ENCODE measurements at places on chromosomes 2 and 18. TPM values are rescaled to one million over a fixed set of nuclear protein-coding genes. Genes with fewer than 3 reads are reported as not detected.
A peak's percentile ranks its signal among the peaks of the same experiment; 100 is the strongest.

The ANKRD30B gene
- 0.07 TPM for polyA plus RNA-seq

DNA sequence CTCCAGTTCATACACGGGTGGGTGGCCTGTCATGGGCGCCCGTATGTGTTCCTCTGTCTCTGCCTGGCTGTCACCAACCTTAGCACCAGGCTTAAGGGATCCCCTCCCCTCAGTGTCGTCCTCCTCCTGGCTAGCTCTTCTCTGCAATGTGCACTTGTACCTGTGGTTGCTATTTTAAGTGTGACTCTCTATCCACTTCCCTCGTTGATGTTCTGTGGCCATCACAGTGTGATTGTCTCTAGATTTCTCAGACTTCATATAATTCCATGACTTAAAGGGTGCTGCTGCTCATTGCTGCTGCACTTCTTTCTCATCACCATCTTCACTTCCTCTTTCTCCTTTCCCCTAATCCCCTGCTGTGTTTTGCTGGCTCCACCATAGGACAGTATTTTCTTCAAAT lies 143.4 kb downstream of the EML6 start:
- DNase-seq = no peak

The SPDYA gene
- polyA plus RNA-seq = 3.7 TPM

GRCh38 chr2:163045830-163046229 lies 207.3 kb upstream of the KCNH7 start:
- DNase-seq = no peak

DNA sequence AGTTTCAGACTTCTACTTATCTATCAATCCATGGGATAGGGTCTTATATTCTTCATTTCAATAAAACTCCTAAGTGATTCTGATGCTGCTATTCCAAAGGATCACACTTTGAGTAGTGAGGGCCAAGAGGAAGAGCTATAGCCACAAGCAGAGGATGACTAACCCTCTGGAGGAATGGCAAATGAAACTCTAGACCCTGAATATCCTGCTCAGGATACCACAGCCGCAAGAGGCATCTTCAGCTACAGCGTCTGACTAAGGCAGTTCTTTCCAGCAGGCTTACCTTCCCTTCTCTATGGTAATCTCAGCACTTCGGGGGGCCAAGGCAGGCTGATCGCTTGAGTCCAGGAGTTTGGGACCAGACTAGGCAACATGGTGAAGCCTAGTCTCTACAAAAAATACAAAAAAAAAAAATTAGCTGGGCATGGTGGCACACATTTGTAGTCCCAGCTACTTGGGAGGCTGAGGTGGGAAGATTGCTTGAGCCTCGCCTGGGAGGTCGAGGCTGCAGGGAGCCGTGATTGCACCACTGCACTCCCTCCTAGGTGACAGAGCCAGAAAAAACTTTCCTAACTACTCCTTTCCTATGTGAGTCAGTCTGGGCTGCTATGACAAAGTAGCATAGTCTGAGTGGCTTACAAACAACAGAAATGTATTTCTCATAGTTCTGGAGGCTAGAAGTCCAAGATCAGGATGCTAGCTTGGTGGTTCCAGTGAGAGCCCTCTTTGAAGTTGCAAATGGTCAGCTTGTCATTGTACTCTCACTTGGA lies 371.9 kb downstream of the IRS1 start:
- no peak for DNase-seq

- DNase-seq = no peak
These were observed 8.5 kb downstream of the ATP6V1B1 start for GRCh38 chr2:70944111-70944690.

The SCN9A gene
- 1.4 TPM for polyA plus RNA-seq

The GALNT14 gene
- 41.7 TPM for polyA plus RNA-seq

The DLGAP1 gene
- 5.0 TPM for polyA plus RNA-seq

DNA sequence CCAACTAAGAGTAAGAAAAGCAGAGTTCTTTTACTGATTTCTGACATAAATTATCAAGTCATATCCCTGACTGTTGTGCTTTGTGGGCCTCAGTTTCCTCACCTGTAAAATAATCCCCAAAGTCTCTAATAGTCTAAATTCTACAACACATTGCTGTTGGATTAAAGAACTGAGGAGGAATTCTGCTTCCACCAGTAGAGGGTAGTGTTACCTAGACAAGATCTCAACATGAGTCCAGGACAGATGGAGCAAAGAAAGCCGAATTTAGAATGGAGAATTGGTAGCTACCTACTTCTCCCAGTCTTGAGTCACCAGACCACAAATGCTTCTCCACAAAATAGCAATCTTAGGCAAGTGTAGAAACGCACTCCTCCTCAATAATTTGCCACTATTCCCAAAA lies 462.5 kb upstream of the FSHR start:
- DNase-seq = peak; percentile 11

The ZNF519 gene
- polyA plus RNA-seq = 10.3 TPM

The KLHL41 gene
- 1.6 TPM for polyA plus RNA-seq

- DNase-seq = no peak
These were observed 11.3 kb downstream of the MC5R start for GRCh38 chr18:13835202-13835601.

- no peak for DNase-seq
These were observed 156.3 kb downstream of the EML6 start for GRCh38 chr2:54879598-54880332.

The WIPF1 gene
- 27.8 TPM for polyA plus RNA-seq

The SALL3 gene
- polyA plus RNA-seq = 9.8 TPM

The COBLL1 gene
- polyA plus RNA-seq = 119 TPM

GRCh38 chr2:221377066-221377465 lies 195.0 kb downstream of the EPHA4 start:
- no peak for DNase-seq

DNA sequence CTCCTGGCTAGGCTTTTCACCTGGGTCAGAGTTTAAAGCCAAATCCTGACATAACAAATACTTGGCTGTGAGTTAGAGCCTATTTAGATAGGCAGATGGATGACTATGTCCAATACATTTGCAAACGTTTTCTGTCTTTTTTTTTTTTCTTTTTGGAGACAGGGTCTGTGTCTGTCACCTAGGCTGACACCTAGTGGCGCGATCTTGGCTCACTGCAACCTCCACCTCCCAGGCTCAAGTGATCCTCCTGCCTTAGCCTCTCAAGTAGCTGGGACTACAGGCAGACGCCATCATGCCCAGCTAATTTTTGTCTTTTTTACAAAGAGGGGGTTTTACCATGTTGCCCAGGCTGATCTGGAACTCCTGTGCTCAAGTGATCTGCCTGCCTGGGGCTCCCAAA lies 124.8 kb downstream of the DYM start:
- DNase-seq = no peak

GRCh38 chr2:168422584-168422983 lies 33.5 kb upstream of the CERS6 start:
- no peak for DNase-seq

The SCN2A gene
- polyA plus RNA-seq = 2.8 TPM

The LCT gene
- polyA plus RNA-seq = 0.04 TPM

- DNase-seq = peak; percentile 56
These were observed 97.9 kb upstream of the NOL4 start for GRCh38 chr18:34322365-34323289.

The SKOR2 gene
- polyA plus RNA-seq = 0.03 TPM

The MBD1 gene
- 78.8 TPM for polyA plus RNA-seq

GRCh38 chr2:101502095-101502494 lies 27.2 kb upstream of the RFX8 start:
- DNase-seq = no peak

- DNase-seq = no peak
These were observed 495 bp upstream of the GULP1 start for GRCh38 chr2:188291142-188291616.

The EFHD1 gene
- 77.2 TPM for polyA plus RNA-seq

The PRSS56 gene
- not detected for polyA plus RNA-seq

DNA sequence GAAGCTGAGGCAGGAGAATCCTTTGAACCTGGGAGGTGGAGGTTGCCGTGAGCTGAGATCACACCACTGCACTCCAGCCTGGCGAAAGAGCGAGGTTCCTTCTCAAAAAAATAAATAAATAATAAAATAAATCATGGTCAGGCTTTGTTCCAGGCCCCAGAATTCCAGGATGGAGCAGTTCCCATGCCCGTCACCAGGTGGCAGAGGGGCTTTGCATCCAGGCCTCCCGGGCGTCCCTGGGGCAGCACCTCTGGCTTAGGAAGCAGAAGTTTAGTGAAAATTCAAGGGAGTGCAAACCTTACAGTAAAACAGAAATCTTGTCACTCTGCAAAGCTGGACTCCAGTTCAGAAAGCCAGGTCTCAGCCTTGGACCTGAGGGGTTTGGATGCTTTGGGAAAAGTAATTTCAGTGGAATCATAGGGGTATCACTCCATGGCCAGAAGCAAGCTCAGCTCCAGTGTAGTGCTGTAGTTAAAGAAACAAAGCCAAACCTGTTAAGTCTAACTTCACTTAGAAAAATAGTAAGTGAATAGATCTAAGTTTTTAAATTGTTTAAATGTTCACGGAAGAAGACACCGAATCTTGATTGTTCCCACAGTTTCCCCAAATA lies 512.7 kb downstream of the CMPK2 start:
- peak; percentile 23 for DNase-seq

- no peak for DNase-seq
These were observed 102.3 kb downstream of the ADCYAP1 start for GRCh38 chr18:1006965-1007364.

DNA sequence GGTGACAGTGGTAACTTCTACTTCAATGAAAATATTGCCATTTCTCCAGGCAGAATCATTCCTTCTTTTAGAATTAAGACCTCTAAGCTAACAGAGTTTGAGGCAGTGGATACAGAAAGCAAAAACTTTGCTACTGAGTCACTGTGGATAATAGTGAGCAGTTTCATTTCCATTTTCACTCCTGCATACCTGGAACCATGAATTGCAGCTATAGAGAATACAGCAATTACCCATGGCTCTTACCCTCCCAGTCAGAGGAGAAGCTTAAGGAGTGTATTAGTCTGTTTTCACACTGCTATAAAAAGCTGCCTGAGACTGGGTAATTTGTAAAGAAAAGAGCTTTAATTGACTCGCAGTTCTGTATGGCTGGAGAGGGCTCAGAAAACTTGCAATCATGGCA lies 531.4 kb upstream of the CNTNAP5 start:
- no peak for DNase-seq

DNA sequence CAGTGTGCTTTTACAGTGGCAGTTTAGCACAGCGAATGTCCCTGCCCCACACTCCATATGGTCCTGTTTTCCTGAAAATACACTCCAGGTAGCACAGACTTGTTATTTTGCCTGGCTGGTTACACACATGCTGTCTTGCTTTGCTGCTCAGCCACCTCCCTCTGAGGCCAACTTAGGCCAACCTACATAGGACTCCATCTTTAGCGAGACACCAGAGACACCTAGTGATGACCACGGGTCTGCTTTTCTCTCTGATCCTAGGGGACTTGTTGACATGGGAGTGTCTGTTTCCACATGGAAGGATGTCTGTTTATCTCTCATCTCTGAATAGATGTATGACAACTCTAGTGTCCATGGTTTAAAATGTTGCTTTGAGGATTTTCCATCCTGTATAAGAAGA lies 43.3 kb downstream of the PLEKHB2 start:
- peak; percentile 20 for DNase-seq

GRCh38 chr2:220717283-220717682 lies 854.8 kb downstream of the EPHA4 start:
- DNase-seq = no peak

GRCh38 chr2:2581331-2582159 lies 250.5 kb upstream of the MYT1L start:
- DNase-seq = no peak

GRCh38 chr2:207422380-207422779 lies 107.4 kb upstream of the CREB1 start:
- DNase-seq = no peak

The MAL gene
- polyA plus RNA-seq = 306 TPM

The CRYGC gene
- polyA plus RNA-seq = not detected

- no peak for DNase-seq
These were observed 549.5 kb downstream of the EPHA4 start for GRCh38 chr2:221022554-221022953.

The SLC39A10 gene
- 100 TPM for polyA plus RNA-seq

- DNase-seq = no peak
These were observed 19.4 kb upstream of the TTC39C start for GRCh38 chr18:23995180-23995579.

DNA sequence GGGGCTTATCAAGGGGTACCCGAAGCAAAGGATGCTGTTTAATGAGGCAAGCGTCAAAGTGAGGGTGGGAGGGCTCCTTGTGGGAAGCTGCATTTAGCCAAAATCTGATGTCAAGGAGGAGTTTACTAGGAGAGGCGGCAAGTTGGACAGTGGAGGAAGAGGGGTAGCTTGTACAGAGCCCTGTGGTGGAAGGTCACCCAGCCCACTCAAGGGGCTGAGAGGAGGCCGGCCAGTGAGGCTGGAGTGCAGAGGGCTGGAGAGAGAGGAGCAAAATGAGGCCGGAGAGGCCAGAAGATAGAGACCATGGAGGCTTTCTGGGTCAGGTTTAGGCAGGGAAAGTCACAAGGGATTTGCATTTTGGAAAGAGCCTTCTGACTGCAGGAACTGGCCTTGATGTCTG lies 49.5 kb downstream of the ASB1 start:
- no peak for DNase-seq

The CHRNA1 gene
- 3.3 TPM for polyA plus RNA-seq

GRCh38 chr18:69469444-69469919 lies 68.8 kb downstream of the DOK6 start:
- DNase-seq = no peak

- peak; percentile 73 for DNase-seq
These were observed 39.7 kb upstream of the IGFBP5 start for GRCh38 chr2:216735086-216735485.

- DNase-seq = no peak
These were observed 18.2 kb upstream of the BBS5 start for GRCh38 chr2:169461143-169461542.

DNA sequence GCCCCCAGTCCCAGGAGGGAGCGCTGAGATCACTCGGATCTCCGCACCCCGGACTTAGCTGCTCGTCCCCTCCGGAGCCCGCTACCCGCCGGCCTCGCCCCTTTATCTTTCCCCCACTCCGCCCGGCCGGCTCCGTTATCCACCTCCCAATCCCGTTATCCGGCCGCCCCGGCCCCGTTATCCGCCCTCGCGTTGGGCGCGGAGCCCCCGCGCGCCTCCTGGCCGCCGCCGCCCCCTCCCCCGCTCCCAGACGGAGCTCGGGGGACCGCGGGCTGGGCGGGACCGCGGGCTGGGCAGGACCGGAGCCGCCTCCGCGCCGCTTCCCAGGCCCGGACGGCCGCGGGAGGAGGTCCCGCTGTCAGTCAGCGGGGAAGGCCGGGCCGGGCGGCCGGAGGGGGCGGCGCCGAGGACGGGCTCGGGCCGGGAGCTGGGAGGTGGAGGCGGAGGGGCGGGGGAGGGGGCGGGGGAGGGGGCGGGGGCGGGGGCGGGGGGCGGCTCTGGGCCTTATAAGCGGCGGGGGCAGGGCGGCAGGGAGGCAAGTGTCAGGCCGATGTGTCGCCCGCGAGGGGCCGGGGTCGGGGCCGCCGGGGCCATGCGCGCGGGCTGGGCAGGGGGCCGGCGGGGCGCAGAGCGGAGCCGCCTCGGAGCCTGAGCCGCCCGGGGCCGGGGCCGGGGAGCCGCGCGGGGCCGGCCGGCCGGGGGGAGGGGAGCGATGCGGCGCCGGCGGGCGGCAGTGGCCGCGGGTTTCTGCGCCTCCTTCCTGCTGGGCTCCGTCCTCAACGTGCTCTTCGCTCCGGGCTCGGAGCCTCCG lies at the start of gene PKDCC:
Gene PKDCC (plus strand): TSS at position 534 of the 811 bp plus-strand sequence. CDS start 179 bp downstream, at position 713.
- DNase-seq = peak; percentile 90
